EL (cell line): ENCODE measurements at places on chromosomes 16 and 17.

GRCh38 chr17:12959441-12959840, 58.4 kb downstream of the ELAC2 start:
- peak; percentile 24 for DNase-seq

DNA sequence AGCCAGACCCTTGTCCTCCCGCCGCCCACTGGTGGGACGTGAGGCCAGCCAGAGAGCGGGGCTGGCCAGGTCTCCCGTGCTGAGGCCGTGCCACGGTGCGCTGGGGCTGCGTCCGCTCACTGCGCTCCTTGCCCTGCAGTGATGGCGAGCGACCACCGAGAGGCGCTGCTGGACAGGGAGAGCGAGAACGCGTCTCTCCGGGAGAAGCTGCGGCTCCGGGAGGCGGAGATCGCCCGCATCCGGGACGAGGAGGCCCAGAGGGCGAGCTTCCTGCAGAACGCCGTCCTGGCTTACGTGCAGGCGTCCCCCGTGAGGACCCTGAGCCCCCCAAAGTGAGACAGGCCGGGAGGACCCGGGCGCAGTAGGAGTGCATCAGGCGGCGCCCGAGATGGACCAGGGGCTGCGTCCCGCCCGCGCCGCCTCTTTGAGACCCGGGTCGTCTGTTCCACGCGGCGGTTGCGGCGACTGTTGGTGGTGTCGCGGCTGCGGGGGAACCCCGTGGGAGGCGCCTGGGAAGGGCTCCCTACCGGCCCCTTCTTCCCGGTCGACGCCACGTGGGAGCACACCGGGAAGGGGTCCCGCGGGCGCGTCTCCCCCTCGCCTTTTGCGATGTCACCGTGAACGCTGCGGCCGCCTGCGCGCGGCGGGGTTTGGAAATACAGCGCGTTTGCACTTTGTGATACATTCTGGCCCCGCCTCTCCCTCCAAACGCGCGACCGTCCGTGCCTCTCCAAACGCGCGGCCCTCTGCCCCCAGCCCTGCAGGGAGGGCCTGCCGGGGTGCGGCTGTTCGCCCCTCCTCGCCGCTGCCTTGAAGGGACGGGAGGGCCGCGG, 792 bp upstream of the RAC3 start:
- DNase-seq = peak; percentile 82

DNA sequence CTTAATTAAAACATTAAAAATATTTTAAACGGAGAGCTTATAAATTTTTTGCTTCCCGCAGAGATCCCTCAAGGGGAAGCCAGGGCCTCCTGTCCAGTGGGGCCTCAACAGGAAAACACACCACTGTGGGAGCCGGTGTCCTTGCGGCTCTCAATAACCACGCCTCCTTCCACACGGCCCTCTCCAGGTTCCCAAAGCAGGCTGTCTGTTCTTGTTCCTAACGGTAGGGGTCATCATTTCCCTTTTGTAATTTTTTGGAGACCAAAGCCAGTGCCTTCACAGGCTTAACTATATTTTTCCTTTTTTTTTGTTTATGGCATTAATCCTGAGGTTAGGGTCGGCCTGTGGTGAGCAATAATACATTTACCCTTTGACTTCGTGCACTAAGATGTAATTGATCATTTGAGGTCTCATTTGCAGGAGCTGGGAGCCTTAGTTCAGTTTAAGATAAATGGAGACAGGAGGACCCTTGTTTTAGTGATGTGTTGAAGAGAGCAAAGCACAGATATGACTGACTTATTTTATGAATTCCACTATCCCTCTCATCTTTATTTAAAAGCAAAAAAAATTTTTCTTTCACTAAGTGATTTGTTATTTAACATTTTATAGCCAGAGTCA, 77.5 kb upstream of the N4BP1 start:
- DNase-seq = peak; percentile 71

DNA sequence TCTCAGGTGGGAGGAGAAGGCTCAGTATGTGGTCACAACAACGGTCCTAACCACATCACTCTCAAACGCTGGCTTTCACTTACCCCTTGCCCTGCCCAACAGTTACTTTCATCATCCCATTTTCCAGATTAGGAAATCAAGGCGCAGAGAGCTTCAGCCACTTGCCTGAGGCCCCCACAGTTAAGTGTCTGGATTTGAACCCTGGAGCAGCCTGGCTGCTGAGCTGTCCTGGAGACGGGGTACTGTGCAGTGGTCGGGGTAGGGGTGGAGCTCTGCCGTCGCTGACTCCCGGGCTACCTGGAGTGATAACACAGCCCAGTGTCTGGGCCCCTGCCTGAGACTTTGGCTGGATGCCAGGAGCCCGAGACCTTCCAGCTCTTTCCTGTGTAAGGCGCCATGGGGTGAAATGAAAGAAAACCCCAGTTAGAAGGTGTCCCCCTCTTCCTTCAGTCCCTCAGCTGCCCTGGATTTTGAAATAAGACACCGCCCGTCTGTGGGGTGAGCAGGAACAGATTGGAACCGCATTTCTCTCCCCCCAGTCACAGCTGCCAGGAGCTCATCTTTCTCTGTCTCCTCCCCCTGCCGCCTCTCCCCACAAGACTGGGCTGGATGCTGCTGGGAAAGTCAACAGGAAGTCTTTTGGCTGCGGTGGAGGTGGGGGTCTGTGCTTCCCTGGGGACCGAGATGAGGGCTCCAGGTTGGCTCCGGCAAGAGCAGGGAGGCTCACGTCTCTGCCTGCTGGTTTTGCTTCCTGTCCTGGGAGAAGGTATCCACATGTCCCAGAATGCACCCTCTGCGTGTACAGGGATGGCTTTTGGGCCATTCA, 280.2 kb downstream of the SEC14L1 start:
- DNase-seq = peak; percentile 90

- no peak for DNase-seq
These were observed 31.5 kb downstream of the GINS2 start for GRCh38 chr16:85657267-85657650.

- no peak for DNase-seq
These were observed 70.1 kb upstream of the DOC2B start for GRCh38 chr17:251531-251930.
